HCEC 1CT (cell line): ENCODE measurements at places on chromosomes 6 and 20.

DNA sequence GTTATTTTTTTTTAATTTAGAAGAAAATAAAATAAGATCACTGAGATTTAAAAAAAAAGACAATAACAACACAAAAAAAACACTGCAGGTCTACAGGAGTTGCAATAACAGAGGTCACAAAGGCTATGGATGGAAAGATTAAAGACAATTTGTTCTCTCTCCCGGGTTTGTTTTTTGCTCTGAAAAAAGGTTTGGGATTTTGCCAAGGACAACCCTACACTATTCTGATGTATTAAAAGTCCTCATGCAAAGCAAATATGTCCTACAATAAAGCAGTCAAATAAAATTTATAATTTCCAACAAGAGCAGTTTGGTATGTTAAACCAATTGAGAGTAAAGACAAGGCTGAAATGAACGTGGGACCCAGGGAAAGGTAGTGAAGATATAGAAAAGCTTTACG is 55.6 kb downstream of the PTPRK start:
- no peak for DNase-seq

DNA sequence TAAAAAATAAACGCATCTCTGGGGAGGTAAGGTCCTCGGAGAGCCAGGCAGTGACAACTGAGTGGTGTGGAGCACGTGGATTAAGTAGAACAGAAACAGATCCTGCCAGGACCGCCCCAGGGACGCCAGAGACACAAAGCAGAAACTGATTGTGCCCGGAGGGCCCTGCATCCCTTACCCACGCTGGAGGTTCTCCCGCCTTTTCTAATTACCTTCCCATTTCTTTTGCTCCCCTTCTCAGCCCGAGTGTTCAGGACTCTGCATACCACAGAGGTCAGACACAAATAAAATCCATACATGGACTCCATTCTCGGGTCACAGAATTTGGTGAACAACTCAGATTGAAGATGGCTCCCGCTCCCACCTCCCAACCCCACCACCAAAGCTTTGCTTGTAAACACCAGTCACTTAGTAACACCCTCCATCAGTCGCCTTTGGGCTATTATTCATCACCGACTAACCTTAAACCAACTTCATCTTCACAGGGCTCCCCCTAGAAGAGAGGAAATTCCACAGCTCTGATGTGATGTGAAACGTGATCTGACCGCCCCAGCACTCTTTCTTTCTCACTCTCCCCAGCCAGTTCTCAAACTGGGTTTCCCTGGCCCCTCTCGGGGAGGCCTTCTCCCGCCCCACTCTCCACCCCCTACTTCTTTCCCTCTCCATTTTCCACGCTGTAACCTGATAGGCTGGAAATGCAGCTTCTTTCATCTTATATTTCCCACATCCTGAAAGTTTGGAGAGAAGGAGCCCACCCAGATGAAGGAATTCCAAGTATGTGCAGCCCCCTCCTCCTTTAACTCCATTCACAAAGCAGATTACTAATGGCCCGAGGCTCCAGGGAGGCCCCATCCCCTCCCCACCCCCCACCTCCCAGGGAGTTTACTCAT is 32.5 kb upstream of the PIM1 start:
- peak; percentile 97 for DNase-seq

- no peak for DNase-seq
These were observed 448.2 kb upstream of the ADGRB3 start for GRCh38 chr6:68186870-68187269.

GRCh38 chr20:39524371-39524911 is 562.3 kb downstream of the DHX35 start:
- DNase-seq = no peak

DNA sequence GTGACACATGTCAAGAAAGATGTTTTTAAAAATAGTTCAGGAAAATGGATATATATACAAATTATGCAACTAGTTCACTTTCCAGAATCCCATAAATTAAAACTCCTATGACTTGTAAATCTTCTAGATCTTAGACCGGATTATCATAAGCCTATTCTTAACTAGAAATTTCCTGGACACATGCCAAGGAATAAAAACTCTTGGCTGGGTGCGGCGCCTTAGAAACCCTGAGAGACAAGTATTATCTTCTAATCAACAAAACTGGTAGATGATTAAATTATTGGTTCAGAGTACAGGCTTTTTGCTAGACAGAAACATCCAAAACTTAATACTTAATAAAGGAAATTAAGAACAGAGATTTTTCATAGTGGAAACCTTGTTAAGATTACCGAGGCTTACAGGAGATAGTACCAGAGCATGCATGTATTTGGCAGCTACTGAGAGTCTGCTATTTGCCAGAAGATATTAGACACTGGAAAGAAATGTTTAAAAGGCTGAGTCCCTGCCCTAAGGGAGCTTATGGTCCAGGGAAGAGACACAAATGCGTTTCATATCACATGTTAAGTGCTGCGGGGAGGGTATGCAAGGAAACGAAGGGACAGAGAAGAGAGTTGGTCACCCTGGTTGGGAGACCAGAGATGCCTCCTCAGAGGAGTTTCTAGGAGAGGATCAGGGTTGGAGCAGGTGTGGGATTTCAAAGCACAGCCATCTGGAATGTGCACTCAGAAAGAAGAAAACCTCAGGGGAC is 46.5 kb upstream of the IFNGR1 start:
- DNase-seq = no peak

DNA sequence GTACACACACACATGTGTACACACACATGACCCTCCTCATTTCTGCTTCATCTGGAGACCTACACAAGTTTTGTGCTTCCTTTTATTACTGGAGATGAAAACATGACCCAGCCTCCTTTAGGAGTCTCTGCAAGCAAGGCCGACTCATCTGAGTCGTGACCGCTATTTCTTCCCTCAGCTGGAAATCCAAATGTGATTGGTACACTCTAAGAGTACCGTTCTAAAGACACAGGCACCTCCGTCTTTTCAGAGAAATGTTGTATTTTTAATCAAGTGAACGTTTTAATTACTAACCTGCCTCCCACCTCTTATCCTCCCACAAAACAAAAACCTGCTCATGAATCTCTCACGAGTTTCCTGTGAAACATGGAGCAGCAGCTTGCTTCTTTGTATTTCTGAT is 63.0 kb downstream of the LAMP5 start:
- DNase-seq = no peak

- peak; percentile 66 for DNase-seq
These were observed 116.6 kb upstream of the TRAF3IP2 start for GRCh38 chr6:111722179-111722731.

DNA sequence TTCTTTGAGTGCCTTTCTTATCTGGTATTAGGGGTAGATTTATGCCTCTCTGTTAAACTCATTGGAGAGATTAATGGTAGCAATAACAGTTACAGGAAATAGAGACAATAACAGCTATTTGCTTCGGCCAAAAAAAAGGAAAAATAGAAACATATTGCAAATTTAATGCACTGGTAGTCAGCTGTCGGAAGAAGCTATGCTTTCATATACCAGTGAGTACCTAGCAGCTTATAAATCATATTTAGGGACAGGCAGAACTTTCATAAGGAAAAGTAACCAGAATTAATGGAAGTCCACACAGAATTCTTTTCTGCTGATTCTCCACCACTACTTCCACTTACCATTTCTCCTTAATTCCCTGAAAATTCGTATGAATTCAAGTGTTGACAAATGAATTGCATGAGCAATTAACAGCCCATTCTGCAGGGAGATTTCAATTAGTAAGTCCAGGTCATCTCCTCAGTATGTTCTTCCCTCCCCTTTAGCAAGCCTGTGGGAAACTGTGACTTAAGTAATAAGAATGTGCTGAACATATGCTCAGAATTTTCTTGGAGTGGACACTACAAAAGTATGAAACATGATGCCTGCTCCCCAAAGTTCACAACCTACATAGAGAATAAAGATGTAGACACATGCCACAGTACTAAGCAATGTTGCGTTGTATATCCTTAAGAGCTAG is 196.7 kb upstream of the KCNQ5 start:
- DNase-seq = peak; percentile 96

- peak; percentile 50 for DNase-seq
These were observed 205.2 kb upstream of the CEP162 start for GRCh38 chr6:84432619-84433018.

DNA sequence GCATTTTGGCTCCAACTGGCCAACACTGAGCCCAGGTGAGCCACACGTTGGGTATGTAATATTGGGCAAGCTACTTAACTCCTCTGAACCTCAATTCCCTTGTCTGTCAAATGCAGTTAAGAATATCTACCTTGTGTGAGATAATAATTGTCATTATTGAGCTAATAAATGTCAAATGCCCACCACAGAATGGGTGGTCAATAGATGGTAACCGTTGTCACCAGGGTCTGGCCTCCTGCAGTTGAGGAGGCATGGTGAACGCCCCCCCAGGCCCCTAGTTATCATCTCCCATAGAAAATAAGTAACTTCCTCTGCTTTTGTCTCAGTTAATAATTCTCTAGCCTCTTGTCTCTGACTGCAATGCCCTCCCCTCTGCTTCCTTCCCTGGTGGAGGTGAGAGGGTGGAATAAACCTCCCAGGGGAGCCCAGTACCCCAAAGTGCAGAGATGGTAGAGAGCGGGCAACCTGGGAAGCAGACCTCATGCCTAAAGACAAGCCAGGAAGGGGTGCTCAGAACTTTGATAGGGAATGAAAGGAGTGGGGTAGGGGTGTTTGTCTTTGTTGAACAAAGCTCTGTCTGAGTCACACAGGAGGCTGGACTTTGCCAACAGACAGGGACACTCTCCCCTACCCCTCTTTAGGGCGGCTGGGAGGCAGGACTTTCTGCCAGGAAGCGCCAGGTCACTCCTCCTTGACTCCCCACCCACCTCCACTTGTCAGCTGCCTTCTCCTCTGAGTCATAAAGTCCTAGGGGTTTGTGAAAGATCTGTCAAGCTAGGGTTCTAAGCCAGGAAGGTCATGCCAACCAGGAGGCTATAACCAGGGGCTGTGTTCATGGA is 1.3 kb upstream of the UNC5CL start:
- no peak for DNase-seq

- DNase-seq = no peak
These were observed 144.6 kb downstream of the BCAS1 start for GRCh38 chr20:53925651-53926401.

GRCh38 chr20:22909436-22909835 is 125.7 kb upstream of the SSTR4 start:
- DNase-seq = no peak

DNA sequence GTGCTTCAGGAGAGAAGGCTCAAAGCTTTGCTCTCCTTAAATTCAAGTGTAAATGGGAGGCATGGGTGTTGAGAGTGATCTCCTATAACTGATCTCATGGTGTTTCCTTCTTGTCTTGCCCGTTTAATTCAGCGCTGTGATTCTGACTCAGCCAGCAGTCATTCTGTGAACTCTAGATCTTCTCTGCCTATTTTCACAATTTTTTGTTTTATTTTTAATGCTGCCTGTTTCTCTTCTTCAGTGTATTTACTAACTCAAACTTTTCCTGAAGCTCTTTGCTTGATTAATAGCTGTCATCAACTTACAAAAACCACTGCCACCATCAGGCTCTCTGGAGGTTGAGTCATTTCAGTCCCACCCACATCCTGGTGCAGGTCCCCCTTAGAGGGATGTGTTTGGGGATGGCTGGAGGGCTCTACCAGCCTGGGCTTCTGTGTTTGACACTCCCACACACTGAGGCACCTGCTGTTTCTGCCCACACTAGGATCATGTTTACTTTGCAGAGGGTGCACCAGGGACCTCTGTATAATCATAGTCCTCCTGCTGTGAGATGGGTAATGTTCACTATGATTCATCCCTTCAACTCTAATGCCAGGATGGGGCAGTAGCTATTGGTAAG is 94.0 kb downstream of the SHLD1 start:
- DNase-seq = peak; percentile 54

- no peak for DNase-seq
These were observed 394.5 kb downstream of the PTPRT start for GRCh38 chr20:42795111-42795695.

- no peak for DNase-seq
These were observed 56.1 kb downstream of the MEP1A start for GRCh38 chr6:46849361-46849690.

- peak; percentile 42 for DNase-seq
These were observed 55.0 kb upstream of the FOXC1 start for GRCh38 chr6:1554476-1555310.

- no peak for DNase-seq
These were observed 46.2 kb upstream of the CEP85L start for GRCh38 chr6:118697554-118697953.
